A375 (cell line): ENCODE measurements at places on chromosomes 4 and X. TPM values are rescaled to one million over a fixed set of nuclear protein-coding genes. Genes with fewer than 3 reads are reported as not detected.

CA5B gene
- 12.6 and 12.9 TPM in 2 replicates for total RNA-seq

SOWAHB gene
- not detected in 2 replicates for total RNA-seq

MAGEC3 gene
- 0.68 and 0.93 TPM in 2 replicates for total RNA-seq

CSN1S1 gene
- total RNA-seq = not detected in 2 replicates

SH3RF1 gene
- total RNA-seq = 9.4 and 14.0 TPM in 2 replicates

EDNRA gene
- total RNA-seq = 1.2 and 3.4 TPM in 2 replicates

MXD4 gene
- 10.5 and 11.9 TPM in 2 replicates for total RNA-seq

PNMA3 gene
- 0.08 TPM in 1 of 2 replicates, not detected in the other for total RNA-seq

SRPX gene
- total RNA-seq = 136 and 140 TPM in 2 replicates

SRPX2 gene
- 16.0 and 17.7 TPM in 2 replicates for total RNA-seq

SMPX gene
- total RNA-seq = 0.72 and 2.3 TPM in 2 replicates

AFM gene
- total RNA-seq = not detected in 2 replicates

SLC25A14 gene
- 11.0 and 14.1 TPM in 2 replicates for total RNA-seq

SORCS2 gene
- total RNA-seq = 0.49 and 0.77 TPM in 2 replicates

NDNF gene
- total RNA-seq = 0.29 and 0.41 TPM in 2 replicates

ABHD18 gene
- 2.1 and 3.8 TPM in 2 replicates for total RNA-seq

PPEF1 gene
- 0.05 and 0.08 TPM in 2 replicates for total RNA-seq

RAI2 gene
- total RNA-seq = not detected in 2 replicates

CXorf49 gene
- total RNA-seq = not detected in 2 replicates

RPL39 gene
- total RNA-seq = 2,145 and 2,387 TPM in 2 replicates

PCDH19 gene
- total RNA-seq = under 0.01 TPM in 1 of 2 replicates, not detected in the other

HSD17B13 gene
- total RNA-seq = 0.19 and 0.72 TPM in 2 replicates

PCSK1N gene
- 0.94 and 2.3 TPM in 2 replicates for total RNA-seq

SLC10A3 gene
- 23.3 and 28.2 TPM in 2 replicates for total RNA-seq

GYPE gene
- not detected in 2 replicates for total RNA-seq

SPANXB1 gene
- total RNA-seq = 218 and 280 TPM in 2 replicates

HPGDS gene
- not detected in 2 replicates for total RNA-seq

STK32B gene
- 28.3 and 31.0 TPM in 2 replicates for total RNA-seq
